Peyer's patch (tissue), 4 donors: ENCODE measurements at places on chromosomes 12 and 14. TPM values are rescaled to one million over a fixed set of nuclear protein-coding genes. Genes with fewer than 3 reads are reported as not detected.
A peak's percentile ranks its signal among the peaks of the same experiment; 100 is the strongest.

GRCh38 chr12:46100551-46101484 is 110.4 kb upstream of the SCAF11 start:
- no peak overlapping the region for H3K27ac ChIP-seq
- no peak overlapping the region for H3K4me3 ChIP-seq
- H3K4me1 ChIP-seq: no peaks in the 10 kb centered on the region
- no peaks in the 10 kb centered on the region for H3K36me3 ChIP-seq
- no peak for DNase-seq

DNA sequence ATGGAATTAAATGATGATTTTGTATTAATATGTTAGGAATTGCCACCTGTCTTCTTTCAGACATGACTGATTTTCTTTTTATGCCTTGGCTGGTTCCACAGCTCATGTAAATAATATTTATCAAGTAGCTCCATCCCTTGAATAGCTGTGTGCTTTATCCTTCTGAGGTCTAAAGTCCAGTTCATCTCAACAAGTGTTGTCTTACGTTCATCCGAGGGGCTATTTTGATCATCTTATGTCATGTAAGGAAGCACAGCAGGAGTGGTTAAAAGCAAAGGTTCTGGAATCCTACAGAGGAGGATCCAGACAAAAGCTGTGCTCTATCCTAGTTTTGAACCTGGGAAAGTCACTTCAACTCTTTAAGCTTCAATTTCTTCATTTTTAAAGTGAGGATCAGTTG is 123.7 kb upstream of the ATP2B1 start:
- H3K27me3 ChIP-seq: no peaks in the 10 kb centered on the region
- no peak overlapping the region for H3K27ac ChIP-seq
- no peaks in the 10 kb centered on the region for H3K4me1 ChIP-seq

DNA sequence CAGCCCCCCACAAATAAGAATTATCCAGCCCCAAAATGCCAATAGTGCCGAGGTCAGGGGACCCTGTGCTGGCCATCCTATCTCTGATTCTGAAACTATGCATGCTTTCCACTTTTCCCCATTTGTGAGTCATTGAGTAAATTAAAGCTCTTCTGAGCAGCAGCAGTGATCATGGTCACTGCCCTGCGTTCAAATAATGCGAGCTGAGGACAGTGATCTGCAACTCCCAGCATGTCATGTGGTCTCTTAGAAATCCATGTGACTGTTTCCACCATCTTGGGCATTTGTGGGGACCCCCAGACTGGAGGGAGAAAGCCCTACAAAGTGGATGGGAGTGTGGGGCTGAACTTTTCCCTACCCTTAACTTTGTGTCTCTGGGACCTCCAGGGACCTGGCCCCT is 53.8 kb downstream of the C14orf132 start:
- H3K4me1 ChIP-seq: no peaks in the 10 kb centered on the region
- H3K36me3 ChIP-seq: no peaks in the 10 kb centered on the region
- DNase-seq: peak; percentile 1
- H3K27me3 ChIP-seq: no peaks in the 10 kb centered on the region
- H3K27ac ChIP-seq: no peak overlapping the region

Gene GLT8D2
- 6.1 TPM for total RNA-seq

DNA sequence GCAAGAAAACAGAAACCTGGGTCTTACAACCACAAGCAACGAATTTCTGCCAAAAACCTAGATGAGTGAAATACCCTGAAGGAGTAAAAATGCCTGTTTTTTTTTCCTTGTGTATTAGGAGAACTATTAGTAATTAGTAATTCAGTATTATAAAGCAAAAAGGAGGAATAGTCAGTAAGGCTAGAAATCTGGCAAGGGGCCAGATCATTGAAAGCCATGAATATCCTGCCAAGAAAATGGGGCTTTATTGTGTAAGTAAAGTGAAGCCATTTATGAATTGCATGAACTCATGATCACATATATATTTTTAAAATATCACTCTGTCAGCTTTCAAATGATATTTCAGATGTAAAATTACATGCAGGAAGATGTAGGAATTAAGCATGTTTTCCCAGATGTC is 57.9 kb downstream of the TXNDC16 start:
- DNase-seq: no peak
- no peaks in the 10 kb centered on the region for H3K27me3 ChIP-seq
- no peaks in the 10 kb centered on the region for H3K36me3 ChIP-seq
- H3K4me1 ChIP-seq: no peaks in the 10 kb centered on the region
- H3K27ac ChIP-seq: no peak overlapping the region

Gene LIN7A
- total RNA-seq: 28.2 TPM

GRCh38 chr12:103301642-103302591 is 193.9 kb downstream of the C12orf42 start:
- no peaks in the 10 kb centered on the region for H3K36me3 ChIP-seq
- H3K27me3 ChIP-seq: no peaks in the 10 kb centered on the region
- H3K4me3 ChIP-seq: no peak overlapping the region

DNA sequence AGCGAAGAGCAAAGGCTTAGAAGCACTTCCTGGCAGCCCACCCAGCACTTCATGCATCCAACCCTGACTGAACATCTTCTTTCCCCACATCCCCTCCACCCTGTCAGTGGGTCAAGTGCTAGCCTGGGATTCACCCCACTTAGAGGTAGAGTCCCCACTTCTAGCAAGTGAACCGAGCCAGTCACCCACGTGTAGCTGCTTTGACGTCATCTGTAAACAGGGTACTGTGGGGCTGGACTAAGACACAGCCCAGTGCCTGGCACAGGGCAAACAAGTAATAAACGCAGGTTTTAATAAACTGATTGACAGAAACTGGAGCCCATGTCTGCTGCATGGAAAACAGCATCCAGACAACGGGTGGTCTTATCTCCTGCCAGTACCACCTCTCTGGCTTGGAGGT is 61.7 kb downstream of the ITPK1 start:
- no peak overlapping the region for H3K4me3 ChIP-seq
- peak; percentile 78 for DNase-seq
- H3K4me1 ChIP-seq: no peaks in the 10 kb centered on the region
- H3K36me3 ChIP-seq: no peaks in the 10 kb centered on the region
- H3K27me3 ChIP-seq: no peaks in the 10 kb centered on the region

- no peak for DNase-seq
Observed at GRCh38 chr14:36198378-36198777, 21.9 kb upstream of the PTCSC3 start.

- H3K36me3 ChIP-seq: no peaks in the 10 kb centered on the region
- H3K4me1 ChIP-seq: no peaks in the 10 kb centered on the region
- H3K27ac ChIP-seq: no peak overlapping the region
- no peaks in the 10 kb centered on the region for H3K27me3 ChIP-seq
- no peak overlapping the region for H3K4me3 ChIP-seq
Observed at GRCh38 chr14:39861229-39861600, 429.0 kb upstream of the FBXO33 start.

GRCh38 chr12:80299219-80299618 is 144.8 kb upstream of the PTPRQ start:
- H3K4me1 ChIP-seq: no peaks in the 10 kb centered on the region
- DNase-seq: no peak
- no peak overlapping the region for H3K4me3 ChIP-seq

GRCh38 chr14:63632932-63633514 is 8.6 kb downstream of the WDR89 start:
- no peak overlapping the region for H3K27ac ChIP-seq
- H3K27me3 ChIP-seq: no peaks in the 10 kb centered on the region
- H3K4me1 ChIP-seq: no peaks in the 10 kb centered on the region
- DNase-seq: no peak
- no peak overlapping the region for H3K4me3 ChIP-seq
- H3K36me3 ChIP-seq: no peaks in the 10 kb centered on the region

GRCh38 chr14:100323942-100324307 is 786 bp downstream of the SLC25A47 start:
- H3K4me1 ChIP-seq: peaks cover 11% of the 10 kb centered on the region
- H3K27me3 ChIP-seq: no peaks in the 10 kb centered on the region
- no peaks in the 10 kb centered on the region for H3K36me3 ChIP-seq

Gene OR4K13
- total RNA-seq: not detected

Gene LRRC43
- not detected for total RNA-seq

- H3K27me3 ChIP-seq: no peaks in the 10 kb centered on the region
- peaks cover 7% of the 10 kb centered on the region for H3K4me1 ChIP-seq
- DNase-seq: peak; percentile 62
- no peak overlapping the region for H3K4me3 ChIP-seq
- H3K27ac ChIP-seq: peak overlapping the region; percentile 25
- H3K36me3 ChIP-seq: no peaks in the 10 kb centered on the region
Observed at GRCh38 chr12:113136128-113136989, 798 bp upstream of the RASAL1 start.

GRCh38 chr14:50501642-50502041 is 30.7 kb downstream of the MAP4K5 start:
- H3K4me1 ChIP-seq: no peaks in the 10 kb centered on the region
- H3K36me3 ChIP-seq: no peaks in the 10 kb centered on the region
- H3K27me3 ChIP-seq: no peaks in the 10 kb centered on the region
- no peak for DNase-seq
- H3K27ac ChIP-seq: no peak overlapping the region
- no peak overlapping the region for H3K4me3 ChIP-seq

GRCh38 chr12:123391546-123392343 is 7.8 kb downstream of the KMT5A start:
- no peaks in the 10 kb centered on the region for H3K27me3 ChIP-seq
- H3K27ac ChIP-seq: no peak overlapping the region
- H3K4me1 ChIP-seq: peaks cover 5% of the 10 kb centered on the region
- H3K4me3 ChIP-seq: no peak overlapping the region
- H3K36me3 ChIP-seq: no peaks in the 10 kb centered on the region

Gene ENDOU
- total RNA-seq: not detected

Gene MMP17
- total RNA-seq: 4.0 TPM

DNA sequence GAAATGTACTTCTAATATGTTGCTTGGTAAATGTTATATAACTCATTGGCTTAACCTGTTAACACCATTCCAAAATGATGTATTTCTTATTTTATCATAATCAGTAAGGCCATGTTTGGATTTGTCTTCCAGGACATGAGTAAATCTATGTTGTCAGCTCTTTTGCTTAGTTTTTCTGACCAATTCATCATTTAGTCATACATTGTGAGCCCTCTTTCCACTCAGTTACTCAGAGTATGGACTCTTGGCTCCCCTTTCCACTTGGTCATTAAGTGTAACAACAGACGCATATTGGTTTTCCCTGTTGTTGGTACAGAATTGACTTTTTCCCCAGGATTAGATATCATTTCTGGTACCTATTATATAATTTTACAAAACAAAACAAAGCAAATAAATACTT is 9.0 kb upstream of the CLEC4D start:
- no peaks in the 10 kb centered on the region for H3K36me3 ChIP-seq
- H3K27me3 ChIP-seq: no peaks in the 10 kb centered on the region
- no peak overlapping the region for H3K27ac ChIP-seq
- no peak for DNase-seq
- H3K4me3 ChIP-seq: no peak overlapping the region
